ENCODE measurements at places on chromosomes 1 and 21.

GRCh38 chr1:12658531-12659453, 14.9 kb downstream of the AADACL4 start:
- peak; percentile 85 for DNase-seq

DNA sequence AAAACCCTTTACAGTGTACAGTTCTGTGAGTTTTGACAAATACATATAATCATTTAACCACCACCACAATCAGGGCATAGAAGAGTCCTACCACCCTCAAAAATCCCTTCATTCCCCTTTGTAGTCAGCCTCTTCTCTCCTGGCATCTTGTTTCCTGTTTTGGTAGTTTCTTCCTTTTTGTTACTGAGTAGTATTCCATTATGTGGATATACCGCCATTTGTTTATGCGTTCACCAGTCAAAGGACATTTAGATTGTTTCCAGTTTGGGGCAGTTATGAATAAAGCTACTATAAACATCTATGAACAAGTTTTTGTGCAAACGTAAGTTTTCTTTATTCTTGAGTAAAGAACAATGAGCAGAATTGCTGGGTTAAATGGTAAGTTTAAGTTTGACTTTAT, 49.6 kb downstream of the RNF220 start:
- no peak for DNase-seq

DNA sequence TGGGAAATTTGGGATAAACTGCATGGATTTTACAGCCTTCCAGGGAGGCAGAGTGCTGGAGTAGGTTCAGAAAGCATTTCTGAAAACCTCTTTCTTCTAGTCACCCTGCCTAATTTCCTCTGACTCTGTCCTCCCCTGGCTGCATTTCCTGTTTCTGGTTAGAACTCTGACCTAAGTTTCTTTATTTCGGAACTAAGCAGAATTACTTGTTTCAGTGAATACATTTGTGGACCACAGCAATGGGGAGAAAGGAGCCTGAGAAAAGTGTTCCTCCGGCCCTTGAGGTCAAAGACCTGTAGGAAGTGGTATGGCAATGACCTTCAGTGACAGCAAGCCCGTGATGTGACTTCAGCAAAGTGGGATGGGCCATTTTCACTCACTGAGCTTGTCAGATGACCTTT, 173.4 kb upstream of the RUNX1 start:
- DNase-seq, result no peak

GRCh38 chr1:19612530-19612929, 31.6 kb upstream of the NBL1 start:
- DNase-seq, result no peak

DNA sequence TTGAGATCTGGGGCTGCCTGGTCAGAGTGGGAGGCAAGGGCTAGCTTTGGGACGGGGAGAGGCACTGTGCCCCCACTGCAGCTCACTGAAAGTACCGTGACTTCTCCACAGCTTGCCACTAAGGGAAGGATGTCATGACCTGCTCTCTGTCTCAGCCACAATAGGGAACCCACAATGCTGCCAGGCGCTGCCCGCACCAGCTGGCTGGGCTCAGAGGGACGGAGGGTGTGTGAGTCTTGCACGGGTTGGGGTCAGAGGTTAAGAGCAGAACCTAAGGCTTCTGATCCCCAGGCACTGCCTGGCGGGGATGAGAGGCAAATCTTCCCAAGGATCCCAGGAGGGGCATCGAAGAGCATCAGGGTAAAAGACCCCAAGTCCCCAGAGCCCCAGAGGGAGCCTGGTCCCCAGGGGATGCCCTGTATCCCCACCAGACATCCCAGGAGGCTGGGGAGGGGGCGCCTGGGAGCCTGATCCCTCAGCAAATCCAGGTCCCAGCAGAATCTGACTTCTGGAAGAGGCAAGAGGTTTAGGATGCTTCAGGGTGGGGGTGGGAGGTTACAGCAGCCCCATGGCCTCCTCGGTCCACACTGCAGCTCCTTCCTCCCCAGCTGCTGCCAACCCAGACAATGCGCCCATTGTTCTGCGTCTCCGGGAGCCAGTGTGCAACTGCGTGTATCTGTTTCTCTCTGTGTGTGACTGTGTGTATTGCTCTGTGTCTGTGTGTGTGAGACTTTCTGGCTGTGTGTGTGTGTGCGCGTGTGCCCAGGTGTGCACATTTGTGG, 2.0 kb upstream of the MARCKSL1 start:
- DNase-seq, result no peak

GRCh38 chr1:203640723-203641502, 14.3 kb downstream of the ATP2B4 start:
- no peak for DNase-seq

DNA sequence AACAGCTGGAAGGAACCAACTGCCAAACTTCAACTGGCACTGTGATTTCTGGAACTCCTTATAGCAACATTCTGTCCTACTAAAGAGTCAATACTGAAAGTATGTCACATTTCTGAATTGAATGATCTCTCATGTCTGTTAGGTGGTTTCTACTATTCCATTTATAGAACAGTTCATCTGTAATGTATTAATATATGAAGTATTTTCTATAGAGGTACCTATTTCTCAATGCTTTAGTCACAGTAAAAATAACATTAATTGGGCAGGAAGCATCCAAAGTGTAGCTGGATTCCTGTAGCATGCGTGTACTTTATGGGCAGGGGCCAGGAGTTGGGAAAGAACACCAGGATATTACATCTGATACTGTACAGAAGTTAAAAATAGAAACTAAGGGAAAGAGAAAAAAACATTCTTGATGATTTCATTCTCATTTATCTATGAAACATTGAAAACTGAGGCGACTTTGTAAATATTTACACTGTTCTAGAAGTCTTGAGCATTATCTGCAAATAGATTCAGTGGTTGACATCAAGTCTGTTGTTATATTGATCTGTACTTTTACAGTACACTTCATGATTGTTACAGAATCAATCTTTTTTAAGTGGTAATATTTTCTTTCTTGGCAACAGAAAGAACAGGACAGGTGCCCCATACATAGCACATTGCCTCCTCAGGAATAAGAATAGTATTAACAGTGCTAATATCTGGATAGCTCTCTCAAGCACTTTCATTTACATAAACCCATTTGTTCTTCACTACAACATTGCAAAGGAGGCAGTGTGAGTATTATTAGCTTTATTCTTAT, 6.2 kb upstream of the ZNF281 start:
- DNase-seq, result no peak

DNA sequence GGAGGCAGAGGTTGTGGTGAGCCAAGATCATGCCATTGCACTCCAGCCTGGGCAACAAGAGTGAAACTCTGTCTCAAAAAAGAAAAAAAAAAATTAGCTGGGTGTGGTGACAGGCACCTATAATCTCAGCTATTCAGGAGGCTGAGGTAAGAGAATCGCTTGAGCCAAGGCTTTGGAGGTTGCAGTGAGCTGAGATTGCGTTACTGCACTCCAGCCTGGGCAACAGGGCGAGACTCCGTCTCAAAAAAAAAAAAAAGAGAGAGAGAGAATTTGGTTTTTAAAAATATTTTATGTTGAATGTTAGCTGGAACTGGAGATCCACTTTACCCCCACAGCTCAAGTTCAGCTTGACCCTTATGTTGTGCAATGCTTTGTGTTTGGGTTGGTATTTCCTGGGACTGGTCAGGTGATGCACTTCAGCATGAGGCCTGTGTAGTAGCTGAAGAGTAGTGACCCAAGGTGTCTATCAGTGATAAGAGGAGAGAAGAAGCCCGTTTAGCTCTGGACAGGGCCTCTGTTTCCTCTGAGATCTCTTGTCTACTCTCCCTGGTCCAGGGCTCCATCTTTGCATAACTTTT, 36.8 kb upstream of the MACF1 start:
- DNase-seq, result no peak

DNA sequence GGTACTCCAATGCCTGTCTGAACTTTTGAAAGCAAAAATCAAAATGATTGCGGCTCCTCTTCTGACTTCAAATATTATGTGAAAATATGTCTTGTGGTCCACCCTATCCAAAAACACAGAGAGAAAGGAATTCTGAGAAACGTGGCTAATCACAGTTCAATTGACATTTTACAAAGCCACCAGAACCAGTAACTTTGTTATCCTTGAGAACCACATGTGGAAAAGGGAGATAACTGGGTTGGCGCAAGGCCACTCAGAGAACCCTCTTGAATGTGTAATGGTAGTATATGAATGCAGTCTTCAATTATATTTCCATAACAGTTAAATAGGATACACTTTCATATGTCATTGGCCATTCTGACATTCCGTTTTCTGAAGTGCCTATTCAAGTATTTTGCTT, 1030.0 kb upstream of the TMPRSS15 start:
- no peak for DNase-seq

DNA sequence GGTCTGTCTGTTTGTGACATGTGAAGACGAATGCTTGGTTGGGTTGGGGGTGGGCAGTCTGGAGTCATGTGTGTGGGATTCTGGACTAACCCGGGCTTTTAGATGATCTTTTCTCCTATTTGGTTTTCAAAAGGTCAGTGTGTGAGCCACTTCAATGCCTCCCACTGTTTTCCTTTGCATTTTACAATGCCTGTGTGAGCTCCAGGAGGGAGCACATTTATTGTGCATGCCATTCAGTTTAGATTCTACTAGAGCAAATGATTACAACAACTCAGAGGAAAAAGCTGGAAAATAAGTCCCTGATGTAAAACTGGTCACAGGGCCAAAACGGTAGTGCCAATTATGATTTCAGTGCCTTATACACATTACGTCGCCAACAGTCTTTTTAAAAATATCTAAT, 90.9 kb downstream of the LYPLAL1 start:
- DNase-seq, result no peak

- DNase-seq, result no peak
Measured at GRCh38 chr1:10209590-10209904, 823 bp upstream of the KIF1B start.

- no peak for DNase-seq
Measured at GRCh38 chr1:179821524-179821923, 56.1 kb downstream of the TOR1AIP2 start.

DNA sequence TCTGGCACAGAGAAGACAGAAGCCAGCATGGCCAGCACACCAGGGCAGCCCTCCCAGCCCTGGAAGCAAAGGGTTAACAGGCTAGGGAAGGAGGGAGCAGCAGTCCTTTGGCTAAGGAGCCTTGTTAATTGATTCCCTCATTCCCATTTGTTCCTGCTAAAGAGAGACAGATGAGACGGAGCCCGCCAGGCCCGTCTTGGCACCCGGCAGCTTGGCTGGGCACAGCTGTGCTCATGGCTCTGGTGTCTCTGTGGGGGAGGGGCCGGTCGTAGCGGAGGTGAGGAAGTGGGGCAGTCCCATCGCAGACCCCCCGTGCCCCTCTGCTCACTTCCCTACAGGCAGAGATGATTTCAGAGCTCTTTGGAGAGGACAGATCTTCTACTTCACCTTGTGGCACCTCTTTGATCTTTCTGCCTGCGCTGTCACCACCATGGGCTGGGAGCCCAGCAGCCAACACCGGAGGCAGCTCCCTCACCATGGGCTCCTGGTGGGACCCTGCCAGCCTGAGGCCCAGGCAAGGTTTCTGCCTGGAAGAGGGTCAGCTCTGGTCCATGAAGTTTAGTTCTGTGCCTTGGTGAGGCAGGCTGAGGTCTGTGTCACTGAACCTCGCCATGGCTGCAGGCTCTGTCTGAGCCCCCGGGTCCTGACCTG, 38.0 kb downstream of the FOXO6 start:
- no peak for DNase-seq

DNA sequence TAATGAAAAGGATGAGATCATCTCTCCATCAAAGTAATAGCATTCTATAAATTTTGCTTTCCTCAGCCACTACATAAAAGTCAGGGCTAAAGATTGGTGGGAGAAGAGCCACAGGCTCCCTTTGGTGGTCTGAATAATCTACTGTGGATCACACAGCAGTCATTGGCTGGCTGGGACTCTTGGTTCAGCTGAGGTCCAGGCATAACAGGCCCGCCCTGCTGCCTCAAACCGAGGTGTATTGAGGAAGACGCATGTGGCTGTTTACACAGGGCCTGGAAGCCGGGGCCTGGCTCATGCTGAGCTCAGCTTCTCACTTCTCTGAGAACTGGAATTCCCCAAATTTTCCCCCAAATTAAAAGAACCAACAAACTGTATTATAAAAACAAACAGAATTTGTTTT, 139.2 kb downstream of the PTPRC start:
- DNase-seq, result no peak

DNA sequence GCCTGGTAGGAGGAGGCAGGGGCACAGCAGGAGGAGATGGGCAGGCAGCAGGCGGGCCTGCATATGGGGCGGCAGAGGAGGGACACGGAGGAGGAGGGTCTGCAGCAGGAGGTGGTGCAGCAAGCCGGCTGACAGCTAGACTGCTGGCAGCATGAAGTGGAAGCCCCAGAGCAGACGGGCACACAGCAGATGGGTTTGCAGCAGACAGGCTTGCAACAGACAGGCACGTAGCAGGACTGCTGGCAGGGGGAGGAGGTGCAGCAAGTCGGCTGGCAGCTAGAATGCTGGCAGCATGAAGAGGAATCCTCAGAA, 615 bp downstream of the KRTAP10-5 start:
- no peak for DNase-seq

- DNase-seq, result no peak
Measured at GRCh38 chr1:70827030-70827429, 220.6 kb downstream of the PTGER3 start.

GRCh38 chr1:200304171-200304570, 105.7 kb downstream of the ZNF281 start:
- DNase-seq, result no peak

DNA sequence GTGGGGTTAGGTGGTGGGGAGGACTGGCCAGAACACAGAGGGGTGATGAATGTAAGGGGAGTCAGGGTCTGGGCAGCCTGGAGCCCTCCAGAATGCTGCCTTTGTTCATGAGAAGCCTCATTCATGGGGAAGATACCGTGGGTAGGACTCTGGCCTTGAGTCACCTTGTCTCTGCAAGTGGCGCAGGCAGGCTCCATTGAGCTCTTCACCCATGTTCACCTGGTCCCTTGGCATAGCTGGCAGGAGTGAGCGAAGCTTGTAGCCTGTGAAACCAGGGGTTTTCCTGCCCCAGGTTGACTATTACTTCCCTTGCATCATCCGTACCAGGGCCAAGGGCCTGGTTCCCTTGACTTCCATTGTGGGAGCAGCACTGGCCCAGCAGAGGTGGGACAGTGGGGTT, 25.8 kb downstream of the SOX13 start:
- no peak for DNase-seq

GRCh38 chr21:14833666-14834351, 231.0 kb downstream of the NRIP1 start:
- no peak for DNase-seq

DNA sequence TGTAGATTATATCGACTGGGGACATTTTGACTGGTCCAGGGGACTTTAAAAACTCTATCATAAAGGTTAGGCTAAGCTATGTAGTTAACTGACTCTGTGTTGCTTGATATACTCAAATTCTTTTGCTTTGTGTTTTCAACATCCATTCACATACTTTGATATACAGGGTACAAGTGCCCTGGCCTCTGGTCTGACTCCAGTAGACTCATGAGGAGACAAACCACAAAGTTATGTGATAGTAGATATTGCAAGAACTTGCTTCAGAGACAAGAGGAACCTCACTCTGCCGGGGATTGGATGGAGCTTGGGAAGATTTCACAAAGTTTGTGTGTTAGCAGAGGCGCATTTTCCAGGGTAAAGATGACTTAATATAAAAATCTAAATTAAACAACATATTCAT, 1.3 kb downstream of the GORAB start:
- no peak for DNase-seq
